Ascending aorta (tissue), 2 donors: ENCODE measurements at places on chromosomes 5 and 9.

GRCh38 chr9:304519-305185 lies 90.0 kb downstream of the DOCK8 start:
- H3K4me3 ChIP-seq = no peak overlapping the region
- H3K36me3 ChIP-seq = no peaks in the 10 kb centered on the region
- DNase-seq = no peak
- H3K4me1 ChIP-seq = no peaks in the 10 kb centered on the region

- no peaks in the 10 kb centered on the region for H3K27me3 ChIP-seq
- H3K36me3 ChIP-seq = peaks cover 4% of the 10 kb centered on the region
- H3K4me1 ChIP-seq = no peaks in the 10 kb centered on the region
- no peak for DNase-seq
These were observed 39.3 kb upstream of the PTGS1 start for GRCh38 chr9:122331523-122331927.

- no peaks in the 10 kb centered on the region for H3K4me1 ChIP-seq
- no peak overlapping the region for H3K27ac ChIP-seq
- no peak overlapping the region for H3K4me3 ChIP-seq
- no peaks in the 10 kb centered on the region for H3K36me3 ChIP-seq
These were observed 183.4 kb downstream of the FBXO4 start for GRCh38 chr5:42108468-42108867.

GRCh38 chr9:104923740-104924139 lies 4.2 kb downstream of the ABCA1 start:
- no peak overlapping the region for H3K4me3 ChIP-seq
- H3K36me3 ChIP-seq = no peaks in the 10 kb centered on the region
- no peak for DNase-seq

- H3K4me3 ChIP-seq = peak overlapping the region; percentile 12
- DNase-seq = no peak
- H3K27me3 ChIP-seq = no peaks in the 10 kb centered on the region
- no peaks in the 10 kb centered on the region for H3K4me1 ChIP-seq
These were observed 717.9 kb upstream of the WWC1 start for GRCh38 chr5:167573370-167574127.

DNA sequence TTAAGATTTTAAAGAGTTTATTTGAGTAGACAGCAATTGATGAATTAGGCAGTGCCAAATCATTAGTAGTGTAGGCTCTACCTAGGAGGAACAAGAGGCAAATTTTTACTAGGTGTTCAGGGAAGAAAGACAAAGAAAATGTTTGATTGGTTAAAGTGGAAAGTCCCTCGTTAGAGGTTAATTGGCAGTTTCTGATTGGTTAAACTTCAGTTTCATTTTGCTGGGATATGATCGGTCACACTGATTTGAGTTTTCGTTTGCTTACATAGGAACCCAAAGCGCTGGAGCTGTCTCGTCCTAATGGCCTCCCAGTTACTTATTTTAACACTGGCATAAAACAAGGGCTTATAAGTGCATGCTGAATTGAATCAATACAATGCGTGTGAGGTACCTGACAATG lies 15.1 kb downstream of the DMAC1 start:
- no peak overlapping the region for H3K27ac ChIP-seq
- H3K36me3 ChIP-seq = no peaks in the 10 kb centered on the region
- DNase-seq = no peak
- H3K4me1 ChIP-seq = no peaks in the 10 kb centered on the region
- H3K4me3 ChIP-seq = no peak overlapping the region

GRCh38 chr5:63085561-63085960 lies 506.9 kb downstream of the LRRC70 start:
- no peaks in the 10 kb centered on the region for H3K4me1 ChIP-seq
- no peak for DNase-seq
- H3K4me3 ChIP-seq = no peak overlapping the region
- no peak overlapping the region for H3K27ac ChIP-seq
- no peaks in the 10 kb centered on the region for H3K36me3 ChIP-seq

GRCh38 chr5:131534974-131535373 lies 100.1 kb downstream of the RAPGEF6 start:
- no peaks in the 10 kb centered on the region for H3K27me3 ChIP-seq
- no peak overlapping the region for H3K27ac ChIP-seq
- no peak for DNase-seq
- H3K4me1 ChIP-seq = no peaks in the 10 kb centered on the region

DNA sequence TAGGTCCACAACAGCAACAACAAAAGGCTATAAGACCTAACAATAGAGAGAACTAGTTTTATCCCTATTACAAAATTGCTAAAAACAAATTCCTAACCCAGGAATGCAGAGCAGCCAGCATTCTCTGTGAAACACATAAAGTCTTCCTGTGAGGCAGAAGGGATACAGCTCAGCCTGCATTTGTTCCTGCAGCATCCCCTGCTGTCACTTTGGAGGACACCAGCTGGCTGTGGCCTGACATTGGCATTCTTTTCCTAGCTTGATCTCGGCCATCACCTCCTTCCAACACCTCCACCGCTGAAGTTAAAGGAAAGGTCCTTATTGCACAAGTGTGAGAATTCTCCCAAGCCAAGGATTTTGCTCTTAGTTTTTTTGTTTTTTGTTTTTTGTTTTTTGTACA lies 186.1 kb downstream of the SNCAIP start:
- DNase-seq = no peak
- no peaks in the 10 kb centered on the region for H3K36me3 ChIP-seq
- H3K4me1 ChIP-seq = peaks cover 9% of the 10 kb centered on the region
- H3K27ac ChIP-seq = no peak overlapping the region
- no peaks in the 10 kb centered on the region for H3K27me3 ChIP-seq
- H3K4me3 ChIP-seq = no peak overlapping the region

DNA sequence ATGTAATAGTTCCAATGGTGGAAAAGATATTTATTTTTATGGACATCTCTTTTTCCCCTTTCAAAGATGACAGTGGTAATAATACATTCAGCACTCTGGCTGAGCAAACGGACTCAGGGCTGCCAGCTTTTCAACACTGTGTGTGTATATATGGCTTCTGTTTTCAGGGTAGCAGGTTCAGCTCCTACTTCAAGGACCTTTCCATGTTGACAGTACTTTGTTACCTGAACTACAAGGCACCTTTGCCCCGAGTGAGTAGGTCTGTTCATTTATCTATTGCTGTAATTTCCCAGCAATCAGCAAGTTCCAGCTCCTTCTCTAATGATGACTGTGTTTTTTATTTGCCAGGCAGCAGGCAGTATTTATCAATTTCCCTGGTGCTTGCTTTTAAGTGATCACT lies 387.4 kb upstream of the KIF2A start:
- DNase-seq = no peak
- H3K27me3 ChIP-seq = no peaks in the 10 kb centered on the region
- H3K27ac ChIP-seq = no peak overlapping the region
- no peak overlapping the region for H3K4me3 ChIP-seq
- no peaks in the 10 kb centered on the region for H3K36me3 ChIP-seq
- no peaks in the 10 kb centered on the region for H3K4me1 ChIP-seq

DNA sequence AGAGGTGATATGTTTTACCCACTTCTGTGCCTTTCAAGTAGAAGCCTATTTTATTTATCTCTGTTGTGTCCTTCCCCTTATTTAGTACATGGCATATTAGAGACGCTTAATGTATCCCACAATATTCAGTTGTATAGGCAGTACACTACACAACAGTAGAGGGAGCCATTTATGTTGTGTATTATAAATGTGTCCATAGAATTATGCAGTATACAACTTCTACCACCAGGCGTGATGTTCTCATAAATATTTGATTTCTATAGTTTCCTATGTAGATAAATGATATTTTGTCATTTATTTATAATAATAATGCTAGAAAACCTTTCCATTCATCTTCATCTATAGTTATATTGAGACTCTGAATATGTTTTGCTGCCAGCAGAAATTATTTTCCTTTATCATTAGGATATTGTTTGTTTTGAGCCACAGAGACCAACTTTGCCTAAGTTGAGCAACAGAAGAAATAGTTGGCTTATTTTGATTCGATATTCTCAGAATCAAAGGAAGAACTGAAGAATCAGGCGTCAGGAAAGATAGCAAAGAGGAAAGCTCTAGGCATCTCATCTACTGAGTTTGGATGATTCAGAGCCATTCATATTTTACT lies 81.7 kb downstream of the ADAMTS19 start:
- no peak overlapping the region for H3K4me3 ChIP-seq
- no peaks in the 10 kb centered on the region for H3K4me1 ChIP-seq
- no peaks in the 10 kb centered on the region for H3K27me3 ChIP-seq
- H3K36me3 ChIP-seq = no peaks in the 10 kb centered on the region
- no peak overlapping the region for H3K27ac ChIP-seq

DNA sequence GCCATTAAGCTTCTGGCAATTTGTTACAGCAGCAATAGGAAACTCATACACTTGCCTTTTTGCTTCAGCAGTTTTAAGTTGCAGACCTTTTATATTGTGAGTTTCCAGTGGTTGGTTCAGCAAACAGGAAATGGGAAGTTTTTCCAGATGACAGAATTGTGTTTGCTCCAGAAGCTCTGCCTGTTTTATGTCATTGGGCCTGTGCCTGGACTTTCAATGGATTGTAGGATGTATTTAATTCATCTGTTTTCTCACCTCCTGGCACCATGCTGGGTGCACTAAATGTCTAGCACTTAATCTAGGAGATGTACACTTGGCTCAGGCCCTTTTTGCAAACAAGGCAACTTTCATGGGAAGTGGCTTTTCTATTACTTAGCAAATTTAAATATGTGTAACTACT lies 100.4 kb upstream of the CLINT1 start:
- no peaks in the 10 kb centered on the region for H3K36me3 ChIP-seq
- H3K4me1 ChIP-seq = no peaks in the 10 kb centered on the region
- no peak overlapping the region for H3K27ac ChIP-seq
- no peaks in the 10 kb centered on the region for H3K27me3 ChIP-seq

- DNase-seq = no peak
- H3K27ac ChIP-seq = no peak overlapping the region
- H3K27me3 ChIP-seq = no peaks in the 10 kb centered on the region
- no peaks in the 10 kb centered on the region for H3K4me1 ChIP-seq
- H3K4me3 ChIP-seq = no peak overlapping the region
These were observed 437.9 kb downstream of the RAB3C start for GRCh38 chr5:59020611-59021285.

DNA sequence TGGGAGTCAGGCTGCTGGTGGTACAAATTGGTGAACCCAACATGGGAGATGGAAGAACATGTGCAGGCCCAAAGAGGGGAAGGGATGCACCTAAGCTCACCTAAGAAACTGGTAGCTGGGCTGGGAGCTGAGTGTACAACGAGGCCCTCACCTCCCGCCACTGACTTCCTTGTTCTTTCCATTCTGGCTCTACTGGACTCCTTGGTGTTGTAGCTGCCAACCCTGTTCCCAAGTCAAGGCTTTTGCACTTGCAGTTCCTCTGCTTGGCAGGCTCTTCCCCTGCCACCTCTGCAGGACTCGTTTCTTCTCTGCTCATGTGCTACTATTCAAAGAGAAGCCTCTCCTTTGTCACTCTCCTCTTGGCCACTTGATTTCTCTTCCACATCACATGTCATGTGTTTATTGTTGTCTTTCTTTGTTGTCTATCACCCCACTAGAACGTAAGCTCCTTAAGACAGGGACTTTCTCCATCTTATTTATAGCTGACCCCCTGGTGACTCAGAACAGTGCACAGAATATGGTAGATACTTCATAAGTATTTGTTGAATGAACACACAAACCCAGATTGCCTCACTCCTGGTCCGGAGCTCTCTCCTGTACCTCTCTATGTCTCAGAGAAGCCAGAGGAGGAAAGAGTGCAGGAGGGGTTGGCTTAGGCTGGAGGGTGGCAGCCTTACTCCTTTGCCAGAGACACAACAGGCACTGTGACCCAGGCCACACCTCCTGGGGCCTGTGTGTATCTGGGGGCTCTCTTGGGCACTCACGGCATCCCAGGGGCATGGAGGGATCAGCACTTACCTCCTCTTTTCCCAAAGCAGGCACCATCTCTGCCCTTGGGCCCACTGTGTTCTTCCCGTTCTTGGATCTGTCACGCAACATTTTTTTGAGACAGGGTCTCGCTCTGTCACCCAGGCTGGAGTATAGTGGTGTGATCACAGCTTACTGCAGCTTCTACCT lies 5.2 kb upstream of the SPINK4 start:
- no peak overlapping the region for H3K27ac ChIP-seq
- H3K27me3 ChIP-seq = no peaks in the 10 kb centered on the region
- no peaks in the 10 kb centered on the region for H3K36me3 ChIP-seq
- H3K4me3 ChIP-seq = no peak overlapping the region
- DNase-seq = no peak

DNA sequence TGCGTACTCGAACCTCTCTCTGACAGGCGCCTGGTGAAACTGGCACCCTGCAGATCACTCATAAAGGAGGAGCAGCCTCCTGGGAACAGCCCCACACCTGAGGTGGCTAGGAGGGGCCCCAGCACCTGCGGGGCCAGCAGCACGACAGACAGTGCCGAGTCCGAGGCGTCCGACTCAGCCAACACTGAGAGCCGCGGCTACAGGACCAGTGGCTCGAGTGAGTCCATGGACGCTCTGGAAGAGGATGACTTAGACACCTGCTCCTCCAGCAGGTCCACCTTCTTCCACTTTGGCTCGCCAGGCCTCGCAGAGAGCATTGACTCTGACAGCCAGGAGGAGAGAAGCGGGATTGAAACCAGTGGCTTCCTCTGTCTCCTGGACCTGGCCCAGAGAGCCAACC lies 13.5 kb upstream of the TRMT10B start:
- no peaks in the 10 kb centered on the region for H3K36me3 ChIP-seq
- H3K4me1 ChIP-seq = no peaks in the 10 kb centered on the region
- DNase-seq = no peak
- no peak overlapping the region for H3K27ac ChIP-seq

GRCh38 chr5:173638126-173639040 lies 21.9 kb upstream of the BOD1 start:
- no peaks in the 10 kb centered on the region for H3K36me3 ChIP-seq
- H3K27ac ChIP-seq = no peak overlapping the region
- no peak overlapping the region for H3K4me3 ChIP-seq
- H3K4me1 ChIP-seq = no peaks in the 10 kb centered on the region
- no peak for DNase-seq
- H3K27me3 ChIP-seq = no peaks in the 10 kb centered on the region

DNA sequence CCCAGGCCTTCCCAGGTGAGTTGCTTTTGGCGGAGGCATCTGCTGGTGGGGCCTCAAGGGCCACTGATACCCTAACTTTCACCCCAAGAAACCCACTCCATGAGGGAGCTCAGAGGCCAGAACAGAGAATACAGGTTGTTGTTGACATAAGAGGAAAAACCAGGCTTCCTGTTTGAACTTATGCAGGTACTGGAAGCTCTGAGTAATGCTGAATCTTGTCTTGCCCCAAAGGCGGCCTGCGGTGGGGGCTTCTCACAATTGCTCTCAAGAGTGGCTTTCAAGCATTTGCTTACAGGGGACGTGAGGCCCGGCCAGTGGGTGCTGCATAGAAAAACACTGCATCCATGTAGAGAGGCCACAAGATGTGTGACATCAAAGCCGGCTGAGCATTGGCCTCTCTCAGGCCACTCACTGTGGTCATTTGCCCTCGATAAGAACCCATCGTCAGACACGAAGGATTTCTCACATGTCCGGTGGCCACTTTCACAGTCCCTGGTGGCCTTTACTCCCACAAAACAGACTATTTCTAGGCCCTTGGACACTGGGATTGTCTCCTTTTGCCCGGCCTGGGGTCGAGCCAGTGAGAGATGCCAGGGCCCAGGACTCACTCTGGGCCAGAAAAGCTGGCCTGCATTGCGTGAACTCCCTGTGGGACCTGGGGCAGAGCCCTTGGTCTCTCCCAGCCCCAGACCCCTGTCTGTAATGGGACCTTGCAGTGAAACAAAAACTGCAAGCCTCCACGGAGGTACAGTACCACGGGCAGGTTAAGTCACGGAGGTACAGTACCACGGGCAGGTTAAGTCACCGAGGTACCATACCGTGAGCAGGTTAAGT lies 34.5 kb upstream of the TCF7 start:
- no peaks in the 10 kb centered on the region for H3K4me1 ChIP-seq
- H3K4me3 ChIP-seq = no peak overlapping the region
- H3K36me3 ChIP-seq = no peaks in the 10 kb centered on the region

GRCh38 chr5:81121836-81122630 lies 111.1 kb upstream of the CKMT2 start:
- no peaks in the 10 kb centered on the region for H3K27me3 ChIP-seq
- no peaks in the 10 kb centered on the region for H3K4me1 ChIP-seq
